SK-N-DZ (cell line): ENCODE measurements at places on chromosomes 16 and 17.

DNA sequence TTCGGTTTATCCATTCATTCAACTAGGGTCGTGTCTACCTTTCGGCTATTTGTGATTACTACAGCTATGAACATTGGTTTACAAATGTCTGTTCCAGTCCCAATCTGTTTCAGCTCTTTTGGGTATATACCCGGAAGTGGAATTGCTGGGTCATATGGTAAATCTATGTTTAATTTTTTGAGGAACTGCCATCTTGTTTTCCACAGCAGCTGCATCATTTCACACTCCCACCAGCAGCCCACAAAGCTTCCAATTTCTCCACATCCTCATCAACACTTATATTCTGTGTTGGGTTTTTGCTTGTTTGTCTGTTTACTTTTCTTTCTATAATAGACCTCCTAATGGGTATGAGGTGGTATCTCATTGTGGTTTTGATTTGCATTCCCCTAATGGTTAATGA lies 48.7 kb upstream of the GINS3 start:
- no peak for DNase-seq

GRCh38 chr16:8905168-8905762 lies 23.1 kb downstream of the LITAFD start:
- DNase-seq: no peak

GRCh38 chr16:20315764-20316163 lies 11.5 kb downstream of the GP2 start:
- DNase-seq: no peak

DNA sequence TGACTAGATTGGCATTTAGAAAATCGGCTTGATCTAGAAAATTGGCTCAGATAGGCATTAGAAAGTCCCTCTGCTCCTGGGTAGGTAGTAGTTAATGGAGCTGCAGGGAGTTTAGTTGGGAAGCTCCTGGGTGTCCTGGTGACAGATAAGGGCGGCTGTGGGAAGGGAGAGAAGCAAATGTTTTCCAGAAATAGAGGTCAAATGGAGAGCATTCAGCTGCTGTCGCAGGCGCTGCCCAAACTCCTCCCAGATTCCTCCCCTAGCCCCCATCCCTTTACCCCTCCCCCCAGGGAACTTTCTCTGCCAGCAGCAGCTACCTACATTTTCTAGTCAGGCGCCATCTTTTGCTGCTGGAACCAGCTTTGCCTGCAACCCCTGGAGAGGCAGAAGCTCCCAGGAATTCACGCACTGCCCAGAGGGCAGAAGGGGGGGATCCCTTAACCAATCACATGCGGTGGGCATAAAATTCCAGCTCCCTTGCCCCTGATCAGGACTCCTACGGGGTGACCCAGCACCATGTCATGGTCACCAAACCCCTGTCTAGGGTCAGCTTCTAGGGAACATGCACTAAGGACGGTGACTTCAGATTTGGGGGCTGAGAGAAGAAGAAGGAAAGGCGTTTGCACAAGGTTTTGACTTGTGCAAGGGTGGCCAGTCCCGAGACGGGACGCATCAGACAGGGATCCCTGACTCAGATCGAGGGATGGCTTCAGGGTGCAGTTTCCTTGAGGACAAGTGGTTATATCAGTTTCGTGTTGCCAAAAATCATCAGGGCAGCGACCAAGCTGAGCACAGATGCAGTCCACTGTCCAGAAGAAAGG lies 43.8 kb downstream of the SOCS1 start:
- no peak for DNase-seq

DNA sequence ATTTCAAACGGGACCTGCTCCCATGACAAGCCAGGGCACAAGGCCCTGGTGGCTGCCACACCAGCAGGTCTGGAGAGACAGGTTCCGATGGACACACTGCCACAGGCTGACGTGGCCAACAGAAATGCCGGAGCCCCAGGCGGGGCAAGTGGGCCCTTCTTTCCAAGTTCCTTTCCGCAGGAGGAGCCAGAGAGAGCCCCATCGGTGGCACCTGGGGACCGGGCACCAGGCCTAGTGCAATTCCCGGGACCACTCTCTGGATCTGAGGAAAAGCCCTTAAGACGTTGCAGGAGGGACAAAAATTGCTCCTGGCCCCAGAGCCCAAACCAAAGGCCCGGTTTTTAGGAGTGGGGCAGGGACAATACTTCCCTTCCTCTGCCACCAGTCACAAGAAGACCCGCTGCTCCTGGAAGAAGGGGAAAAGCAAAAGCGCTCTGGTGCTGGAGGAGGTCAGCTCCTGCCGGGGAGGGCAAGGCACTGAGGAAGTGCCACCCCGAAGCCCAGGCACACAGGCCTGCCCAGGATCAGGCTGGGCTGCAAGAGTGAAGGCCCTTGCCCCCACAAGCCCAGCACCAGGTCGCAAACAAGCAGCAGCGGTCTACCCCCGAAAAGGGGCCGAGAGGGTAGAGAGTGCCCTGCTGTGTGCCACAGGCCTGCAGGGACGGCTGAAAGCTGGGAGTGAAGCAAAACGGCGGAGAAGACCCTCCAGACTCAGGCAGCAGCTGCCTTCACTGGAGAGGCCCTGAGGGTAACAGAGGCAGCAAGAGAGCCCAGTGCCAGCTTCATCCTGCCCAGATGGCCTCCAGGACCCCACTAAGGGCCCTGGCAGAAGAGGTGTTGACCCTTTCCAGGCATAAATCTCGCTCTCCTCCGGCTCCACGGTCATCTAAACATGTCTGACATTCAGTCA lies 29.1 kb downstream of the MAP1LC3B start:
- DNase-seq: no peak

- no peak for DNase-seq
Measured at GRCh38 chr16:53752560-53752959, 48.6 kb downstream of the FTO start.

GRCh38 chr16:87317750-87318644 lies 805 bp upstream of the C16orf95 start:
- no peak for DNase-seq

- no peak for DNase-seq
Measured at GRCh38 chr16:10128397-10129258, 53.6 kb downstream of the GRIN2A start.

- DNase-seq: no peak
Measured at GRCh38 chr17:9434642-9435057, 141.0 kb downstream of the STX8 start.

DNA sequence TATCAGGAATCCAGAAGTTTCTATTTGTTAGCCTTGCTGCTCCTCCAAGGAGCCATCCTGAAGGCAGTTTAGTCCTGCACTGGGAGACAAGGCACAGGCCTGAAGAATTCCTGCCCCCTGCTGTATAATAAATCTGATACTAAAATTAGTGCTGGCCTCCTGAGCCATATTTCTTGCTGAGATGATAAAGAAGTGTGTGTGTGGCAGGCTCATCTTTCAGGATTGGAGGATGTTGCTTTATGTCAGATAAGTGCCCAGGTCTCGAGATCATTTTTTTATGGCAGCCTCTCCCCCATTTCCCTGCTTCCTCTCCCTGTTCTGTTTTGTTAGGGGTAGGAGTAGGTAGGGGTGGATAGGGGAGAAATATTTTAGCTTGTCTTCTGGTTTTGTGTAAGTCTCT lies 26.0 kb downstream of the MSI2 start:
- DNase-seq: peak; percentile 48
